ENCODE measurements at places on chromosomes 16 and 17.

GRCh38 chr16:81066681-81067080 is 10.4 kb downstream of the C16orf46 start:
- no peak for DNase-seq

DNA sequence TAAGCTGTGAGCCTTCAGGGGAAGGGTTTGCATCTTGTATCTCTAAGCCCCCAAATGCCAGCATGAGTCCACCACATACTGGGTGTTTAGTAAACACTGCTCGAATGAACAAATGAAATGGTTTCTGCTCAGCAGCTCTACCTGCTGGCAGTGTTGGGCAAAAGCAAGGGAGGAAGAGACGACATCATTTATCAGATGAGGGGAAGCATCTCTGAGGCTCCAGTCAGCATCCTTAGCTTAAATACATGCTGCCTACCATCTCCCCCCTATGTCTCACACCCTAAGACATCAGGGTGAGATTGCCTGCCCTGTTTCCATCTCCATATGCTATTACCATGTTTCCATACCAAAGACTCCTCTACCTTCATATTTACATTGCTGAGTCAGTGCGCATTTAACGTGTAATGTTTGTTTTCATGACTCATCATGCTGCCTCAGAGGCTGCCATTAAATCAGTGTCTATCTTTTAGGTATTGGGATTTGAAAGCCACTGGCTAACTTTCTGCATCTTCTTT is 379.8 kb downstream of the UTP18 start:
- DNase-seq: peak; percentile 46

GRCh38 chr17:2435181-2435741 is 34.4 kb upstream of the MNT start:
- no peak for DNase-seq

- no peak for DNase-seq
Measured at GRCh38 chr17:66531851-66532295, 229.5 kb downstream of the PRKCA start.

DNA sequence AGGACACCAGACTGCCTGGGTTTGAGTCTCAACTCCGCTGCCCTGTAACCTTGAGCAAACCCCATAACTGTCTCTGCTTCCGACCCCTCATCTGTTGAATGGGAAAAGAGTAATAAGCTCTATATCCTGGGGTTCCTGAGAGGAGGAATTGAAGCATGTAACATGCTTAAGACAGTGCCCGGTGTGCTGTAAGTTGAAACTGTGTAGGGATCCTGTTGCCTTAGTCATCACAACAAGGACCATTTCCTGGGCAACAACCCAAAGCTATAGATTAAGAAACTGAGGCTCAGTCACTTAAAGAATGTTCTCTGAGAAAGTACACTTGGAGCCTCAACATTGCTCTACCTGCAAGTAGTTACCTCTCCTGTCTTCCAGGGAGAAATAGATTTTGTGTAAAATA is 23.0 kb downstream of the CDH13 start:
- DNase-seq: no peak

GRCh38 chr16:12500771-12501170 is 302.9 kb downstream of the CPPED1 start:
- no peak for DNase-seq

DNA sequence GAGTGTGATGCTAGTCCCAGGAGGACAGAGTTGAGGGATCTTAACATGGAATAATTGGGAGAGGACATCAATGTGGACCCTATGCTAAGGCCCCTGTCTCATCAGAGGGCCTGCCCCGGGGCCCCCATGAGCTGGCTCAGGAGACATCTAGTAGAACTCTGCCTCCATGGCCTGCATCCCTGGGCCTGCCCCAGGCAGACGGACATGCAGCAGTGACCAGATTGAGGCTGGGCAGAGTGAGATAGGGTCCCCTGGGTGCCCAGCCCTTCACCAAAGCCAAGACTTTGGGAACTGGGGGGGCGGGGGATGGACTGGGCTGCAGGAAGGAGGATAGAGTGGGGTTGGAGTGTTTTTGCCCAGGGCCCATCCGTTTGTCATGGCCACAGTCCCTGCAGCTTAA is 115.2 kb downstream of the CCDC182 start:
- DNase-seq: no peak

- DNase-seq: no peak
Measured at GRCh38 chr17:21176773-21177395, 37.1 kb downstream of the TMEM11 start.

DNA sequence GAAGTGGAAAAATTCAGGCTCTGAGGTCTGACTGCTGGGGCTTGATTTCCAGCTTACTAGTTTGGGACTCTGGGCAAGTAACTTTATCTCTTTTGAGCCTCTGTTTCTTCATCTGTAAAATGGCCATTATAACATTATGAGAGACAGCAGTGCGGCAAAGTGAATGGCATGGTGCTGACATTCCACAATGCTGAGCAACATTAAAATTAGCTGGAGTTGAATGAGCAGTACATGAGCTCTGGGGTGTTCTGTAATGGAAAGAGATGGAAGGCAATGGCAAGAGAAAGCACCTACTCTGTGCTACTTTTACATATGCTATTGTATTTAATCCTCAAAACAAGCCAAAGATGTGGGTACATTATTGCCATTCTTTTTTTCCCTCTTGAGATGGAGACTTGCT is 535.7 kb upstream of the CDH11 start:
- DNase-seq: no peak

DNA sequence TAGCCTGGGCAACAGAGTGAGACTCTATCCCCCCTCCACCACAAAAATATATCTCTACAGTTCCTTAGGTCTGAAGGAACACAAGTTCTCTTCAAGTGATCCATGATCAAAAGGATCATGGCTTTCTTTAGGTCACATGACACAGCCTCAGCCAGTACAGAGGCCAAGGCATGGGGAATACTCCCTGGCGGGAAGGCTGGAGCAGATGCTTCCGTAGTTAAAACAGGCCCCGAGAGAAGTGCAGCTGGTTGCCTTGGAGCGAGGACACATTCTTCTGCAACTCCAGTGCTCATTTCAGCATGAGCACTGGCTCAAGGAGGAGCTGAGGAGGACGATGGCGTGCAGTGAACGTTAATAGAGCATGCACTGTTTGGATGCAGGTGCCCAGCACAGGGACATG is 13.5 kb downstream of the CDIP1 start:
- DNase-seq: no peak

DNA sequence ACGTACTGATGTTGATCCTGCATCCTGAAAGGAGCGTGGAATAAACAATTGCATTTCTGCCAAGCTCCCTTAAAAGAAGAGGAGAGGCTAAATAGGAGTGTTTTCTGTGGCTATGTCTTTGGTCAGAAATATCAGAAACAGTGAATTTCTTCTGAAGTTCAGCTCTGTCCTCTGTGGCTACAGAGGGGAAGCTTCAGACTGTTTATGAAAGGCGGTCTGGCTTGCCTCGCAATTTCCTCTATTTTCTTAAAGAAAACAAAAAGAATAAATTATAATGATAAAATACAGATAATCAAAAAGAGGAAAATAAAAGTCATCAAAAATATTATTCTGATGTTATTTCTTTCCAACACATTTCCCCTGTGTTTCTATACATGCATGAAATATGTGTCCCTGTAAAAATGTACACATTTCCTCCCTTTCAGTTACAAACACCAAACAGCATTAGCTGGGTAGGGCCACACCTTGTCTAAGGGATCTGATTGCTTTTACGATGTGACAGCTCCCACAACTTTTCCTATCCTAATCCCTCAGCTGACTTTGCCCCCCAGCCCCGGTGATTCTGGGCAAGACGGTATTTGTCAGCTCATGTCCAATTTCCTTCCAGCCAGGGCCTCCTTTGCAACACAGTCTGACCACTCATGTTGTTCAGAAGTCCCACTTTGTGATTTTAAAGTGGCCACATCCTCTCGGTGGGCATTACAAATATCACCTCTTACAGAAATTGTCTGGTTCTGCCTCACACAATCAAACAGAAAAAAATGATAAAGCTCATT is 439.0 kb downstream of the HS3ST3B1 start:
- no peak for DNase-seq

DNA sequence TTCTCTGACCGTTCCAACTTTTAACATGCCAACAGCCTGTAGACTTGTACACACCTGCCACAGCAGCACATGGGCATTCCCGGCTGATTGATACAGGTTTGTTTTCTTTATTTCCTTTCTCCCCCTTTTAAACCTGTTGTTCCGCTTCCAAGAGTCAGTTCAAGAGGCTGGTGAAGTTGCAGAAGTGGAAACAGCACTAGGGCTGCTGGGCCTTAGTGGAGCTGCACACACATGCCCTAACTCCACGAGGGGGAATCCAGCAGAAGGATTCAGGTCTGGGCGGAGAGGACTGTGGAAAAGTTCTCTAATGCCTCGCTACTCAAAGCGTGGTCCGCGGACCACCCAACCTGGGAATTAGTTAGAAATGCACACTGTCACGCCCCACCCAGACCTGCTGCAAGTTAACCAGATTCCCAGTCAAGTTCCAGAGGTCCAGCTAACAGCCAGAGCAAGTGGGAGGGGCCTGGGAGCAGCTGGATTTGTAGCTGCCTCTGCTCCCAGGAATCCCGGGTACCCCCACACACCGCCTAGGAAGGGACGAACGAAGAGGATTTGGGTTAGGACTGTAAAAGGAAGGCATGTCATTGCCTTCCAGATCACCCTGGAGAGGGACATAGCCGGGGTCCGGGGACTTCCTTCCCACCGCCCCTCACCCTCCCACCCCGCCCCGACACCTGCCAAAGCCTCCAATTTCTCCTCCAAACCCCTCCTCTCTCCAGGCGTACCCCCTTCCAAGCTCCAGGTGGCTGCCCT is 542 bp downstream of the SLC39A11 start:
- DNase-seq: peak; percentile 67

GRCh38 chr17:72158895-72159885 is 38.4 kb downstream of the SOX9 start:
- no peak for DNase-seq

DNA sequence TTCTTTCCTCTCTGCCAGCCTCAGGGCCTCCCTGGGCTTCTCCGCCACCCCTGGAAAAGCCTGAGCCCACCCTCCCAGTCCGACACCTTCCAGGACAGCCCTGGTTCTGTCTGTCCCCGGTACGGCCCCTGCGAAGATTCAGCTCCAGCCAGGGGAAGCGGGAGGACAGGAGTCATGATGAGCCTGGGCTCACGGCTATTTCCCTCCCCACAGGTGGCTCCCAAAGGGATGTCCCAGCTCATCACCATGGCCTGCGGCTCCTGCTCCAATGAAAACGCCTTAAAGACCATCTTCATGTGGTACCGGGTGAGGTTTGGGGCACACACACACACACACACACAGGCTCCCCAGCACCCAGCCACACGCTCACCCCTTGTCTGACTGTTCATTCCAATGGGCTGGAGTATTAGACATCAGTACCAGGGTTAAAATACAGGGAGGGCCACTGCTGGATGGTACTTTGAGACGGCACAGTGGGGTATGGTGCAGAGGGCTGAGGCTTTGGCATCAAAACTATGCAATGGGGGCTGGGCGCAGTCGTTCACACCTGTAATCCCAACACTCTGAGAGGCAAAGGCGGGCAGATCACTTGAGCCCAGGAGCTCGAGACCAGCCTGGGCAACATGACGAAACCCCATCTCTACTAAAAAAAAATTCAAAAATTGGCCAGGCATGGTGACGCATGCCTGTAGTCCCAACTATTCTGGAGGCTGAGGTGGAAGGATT is 32.8 kb downstream of the TMEM186 start:
- DNase-seq: no peak
